ENCODE measurements at places on chromosomes 2 and 18.

- peak; percentile 84 for DNase-seq
Measured at GRCh38 chr2:55883357-55883756, 40.2 kb downstream of the EFEMP1 start.

- DNase-seq = no peak
Measured at GRCh38 chr18:8001711-8002301, 434.7 kb downstream of the PTPRM start.

- no peak for DNase-seq
Measured at GRCh38 chr18:13804305-13804704, 19.6 kb upstream of the MC5R start.

GRCh38 chr2:63872571-63873328, 31.1 kb downstream of the UGP2 start:
- no peak for DNase-seq

GRCh38 chr2:96954011-96954846, 32.2 kb downstream of the FAM178B start:
- peak; percentile 33 for DNase-seq

- DNase-seq = no peak
Measured at GRCh38 chr2:239348563-239349452, 52.0 kb downstream of the HDAC4 start.

- DNase-seq = no peak
Measured at GRCh38 chr18:61466736-61467135, 133.5 kb downstream of the CDH20 start.

DNA sequence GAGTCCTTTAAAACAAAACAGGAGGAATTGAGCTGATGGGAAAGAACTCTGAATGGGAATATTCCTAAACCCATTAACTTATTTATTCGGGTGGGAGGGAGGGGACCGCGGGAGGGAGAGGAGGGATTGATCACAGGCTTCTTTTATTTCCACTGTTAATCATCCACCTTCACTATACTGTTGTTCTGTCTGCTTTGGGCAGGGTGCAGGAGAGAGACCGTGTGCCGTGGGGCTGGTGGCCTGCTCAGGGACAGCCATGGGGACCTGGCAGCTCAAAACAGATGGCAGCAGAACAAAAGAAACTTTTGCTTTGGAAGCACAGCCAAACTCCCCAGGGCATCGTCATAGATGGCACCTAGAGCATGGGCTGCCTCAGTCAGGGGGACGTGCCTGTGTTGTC, 195.3 kb downstream of the MGAT5 start:
- no peak for DNase-seq

GRCh38 chr18:34697891-34698290, 12.2 kb upstream of the DTNA start:
- DNase-seq = no peak

DNA sequence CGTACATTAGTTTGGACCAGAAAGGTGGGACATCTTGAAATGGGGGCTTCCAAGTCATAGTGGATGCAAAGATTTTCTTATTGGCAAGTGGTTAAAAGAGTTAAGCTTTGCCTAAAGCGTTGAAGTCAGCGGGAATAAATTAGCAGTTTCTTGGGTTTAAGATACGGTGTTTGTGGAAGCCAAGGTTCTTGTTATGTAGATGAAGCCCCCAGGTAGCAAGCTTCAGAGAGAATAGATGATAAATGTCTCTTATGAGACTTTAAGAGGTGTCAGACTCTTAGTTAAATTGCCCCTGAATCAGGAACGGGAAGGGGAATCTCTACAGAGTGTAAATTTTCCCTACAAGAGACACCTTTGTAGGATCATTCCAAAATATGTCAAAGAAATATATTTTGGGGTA, 10.9 kb upstream of the GLS start:
- DNase-seq = no peak

GRCh38 chr18:59359576-59359952, 499 bp upstream of the LMAN1 start:
- DNase-seq = no peak

DNA sequence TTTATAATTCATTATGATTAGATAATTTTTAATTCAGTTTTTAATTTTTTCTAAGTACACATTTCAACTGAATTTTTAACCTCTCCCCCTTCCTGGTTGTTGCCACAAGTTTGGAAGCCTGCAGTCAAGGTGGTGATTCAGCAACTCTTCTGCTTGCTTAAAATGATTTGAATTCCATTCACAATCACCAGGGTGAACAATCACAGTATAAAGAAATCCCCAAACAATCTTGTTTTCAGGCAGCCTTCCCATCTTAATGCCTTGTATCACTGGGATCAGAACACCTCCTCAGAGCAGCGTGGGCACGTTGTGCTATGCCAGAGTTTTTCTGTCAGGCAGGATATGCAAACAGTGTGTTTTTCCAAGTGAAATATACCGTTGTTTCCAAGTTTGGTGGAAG, 46.7 kb upstream of the BARD1 start:
- no peak for DNase-seq

DNA sequence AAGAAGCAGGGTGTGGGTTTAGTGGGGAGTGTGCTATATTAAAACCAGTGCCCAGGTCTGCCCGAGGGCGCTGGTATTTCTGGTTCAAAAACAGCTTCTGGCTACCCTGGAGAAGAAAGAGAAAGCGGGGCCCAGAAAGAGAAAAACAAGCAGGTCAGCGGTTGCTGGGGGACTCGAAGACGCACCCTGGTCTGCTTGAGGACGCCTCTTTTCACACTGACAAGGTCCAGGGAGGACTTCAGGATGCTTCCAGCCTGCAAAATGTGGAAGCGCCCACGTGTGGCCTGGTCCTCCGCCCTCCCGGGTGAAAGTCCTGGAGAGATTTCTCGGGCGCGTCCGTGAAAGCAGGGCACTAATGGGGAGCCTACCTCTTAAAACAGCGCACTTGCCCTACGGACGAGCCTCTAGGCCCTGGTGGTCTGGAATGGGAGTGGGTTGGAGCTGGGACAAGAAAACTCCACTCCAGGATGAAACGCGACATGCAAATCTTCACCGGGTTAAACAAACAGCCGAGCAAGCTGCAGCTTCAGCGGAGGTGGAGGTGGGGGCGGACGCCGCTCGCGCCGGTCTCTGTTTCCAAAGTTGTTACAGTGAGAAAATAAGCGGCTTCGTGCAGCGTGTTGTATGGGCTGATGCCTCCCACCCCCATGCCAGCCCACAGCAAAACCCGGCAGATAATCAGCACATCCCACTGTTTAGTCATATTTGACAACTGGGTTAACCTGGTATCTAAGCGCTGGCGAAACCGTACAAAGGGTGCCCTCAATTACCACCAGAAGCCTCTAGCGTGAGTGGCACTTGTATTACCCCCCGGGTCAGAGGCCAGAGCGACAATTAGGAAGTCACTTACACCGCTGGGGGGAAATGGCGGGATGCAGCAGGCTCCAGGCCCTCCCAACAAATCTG, 1.1 kb upstream of the SP9 start:
- no peak for DNase-seq

DNA sequence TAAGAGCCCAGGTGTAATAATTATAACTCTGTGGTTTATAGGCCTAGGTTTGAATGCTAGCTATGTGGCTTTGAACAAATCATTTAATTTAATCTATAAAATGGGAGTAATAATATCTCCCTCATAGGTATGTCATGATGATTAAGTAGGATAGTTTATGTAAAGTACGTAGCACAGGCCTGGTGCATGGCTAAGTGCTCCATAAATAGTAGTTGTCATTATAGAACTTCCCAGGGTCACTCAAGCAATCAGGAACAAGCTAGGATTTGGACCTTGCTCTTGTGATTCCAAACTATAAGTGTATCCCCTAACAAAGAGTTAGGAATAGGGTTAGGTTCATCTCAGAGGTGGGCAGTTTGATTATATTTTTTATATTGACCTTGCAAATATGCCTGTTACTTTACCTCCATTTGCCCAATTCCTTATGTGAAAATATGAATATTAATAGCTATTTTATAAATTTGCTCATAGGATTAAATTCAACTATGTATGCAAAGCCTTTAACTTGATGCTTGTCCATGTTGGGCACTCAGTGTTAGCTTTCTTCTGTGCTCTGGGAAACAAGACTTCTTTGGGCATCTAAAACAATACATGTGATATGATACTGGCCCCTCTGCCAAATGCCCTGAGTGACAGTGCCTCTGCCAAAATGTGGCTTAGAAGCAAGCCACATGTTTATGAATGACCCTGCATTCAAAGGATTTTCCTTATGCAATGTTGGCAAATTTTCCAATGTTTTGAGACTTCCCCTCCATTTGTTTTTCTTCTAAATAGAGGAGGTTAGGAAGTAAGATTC, 353.6 kb downstream of the KIAA1328 start:
- no peak for DNase-seq

GRCh38 chr2:119486886-119487285, 37.4 kb downstream of the SCTR start:
- DNase-seq = no peak

DNA sequence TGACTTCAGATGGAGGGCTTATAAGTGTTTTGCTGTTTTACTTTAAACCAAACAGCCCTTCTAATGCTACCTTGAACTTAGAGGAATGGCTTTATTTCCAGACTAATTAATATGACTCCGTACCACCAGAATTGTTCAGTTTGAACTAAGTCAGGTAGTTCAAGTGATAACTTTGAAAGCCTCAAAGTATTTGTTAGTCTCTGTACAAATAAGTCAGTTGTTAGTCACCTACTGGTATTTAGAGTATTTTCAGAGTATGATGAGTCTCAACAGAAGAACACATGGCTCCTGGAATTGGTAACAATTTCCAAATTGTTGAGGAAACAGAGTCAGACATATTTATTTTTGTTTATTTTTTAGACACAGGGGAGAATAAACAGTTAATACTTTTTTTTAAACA, 381.8 kb upstream of the NRXN1 start:
- no peak for DNase-seq

DNA sequence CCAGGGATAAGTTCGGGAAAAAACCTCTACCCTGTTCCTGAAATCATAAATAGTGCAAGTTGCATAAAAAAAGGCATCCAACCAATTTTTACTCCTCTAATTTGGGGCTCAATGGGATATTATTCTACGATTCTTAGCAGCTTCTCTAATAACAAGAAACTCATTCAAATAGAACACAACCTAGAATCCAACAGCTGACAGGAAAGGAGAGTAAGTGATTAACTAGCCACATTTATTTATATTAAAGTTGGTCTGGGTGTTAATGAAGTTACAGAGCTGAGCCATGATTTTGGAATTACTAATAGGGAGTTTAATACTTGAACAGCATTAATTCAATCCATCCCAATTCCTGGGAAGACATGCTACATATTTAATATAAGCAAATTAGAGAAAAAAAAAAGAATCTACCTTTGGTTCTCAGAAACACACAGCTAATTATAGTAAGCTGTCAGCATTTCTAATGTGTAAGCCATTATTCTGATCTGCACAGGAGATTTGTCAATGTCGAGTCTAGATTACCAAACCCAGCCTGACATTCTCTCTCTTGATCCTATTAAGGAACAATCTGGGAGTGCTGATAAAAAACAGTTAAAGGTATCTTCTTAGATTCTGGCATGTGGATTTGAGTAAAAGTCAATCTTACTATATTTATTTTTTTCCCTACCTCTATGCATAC, 267.7 kb downstream of the NBAS start:
- DNase-seq = no peak

GRCh38 chr18:59650266-59650820, 46.9 kb downstream of the CCBE1 start:
- DNase-seq = no peak

DNA sequence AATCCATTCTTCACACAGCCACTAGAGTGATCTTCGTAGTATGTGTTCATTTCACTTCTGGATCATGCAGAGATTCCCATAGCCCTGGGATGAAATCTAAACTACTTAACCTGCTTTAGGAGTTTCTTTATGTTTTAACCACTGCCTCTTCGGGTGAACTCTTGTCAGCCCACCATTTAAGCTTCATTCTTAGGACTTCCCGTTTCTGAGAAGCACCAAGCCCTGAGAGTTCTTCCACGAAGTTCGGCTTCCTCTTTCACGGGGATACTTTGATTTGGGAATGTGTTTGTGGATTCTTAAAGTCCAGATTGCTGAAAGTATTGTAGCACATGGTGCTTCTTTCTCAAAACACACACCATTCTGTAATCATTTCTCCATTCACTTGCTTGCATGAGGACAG, 205.0 kb downstream of the UBE2E3 start:
- no peak for DNase-seq

Measured in adrenal gland (tissue), 19 donors.